ENCODE measurements at places on chromosomes 6 and 20.
A peak's percentile ranks its signal among the peaks of the same experiment; 100 is the strongest.

DNA sequence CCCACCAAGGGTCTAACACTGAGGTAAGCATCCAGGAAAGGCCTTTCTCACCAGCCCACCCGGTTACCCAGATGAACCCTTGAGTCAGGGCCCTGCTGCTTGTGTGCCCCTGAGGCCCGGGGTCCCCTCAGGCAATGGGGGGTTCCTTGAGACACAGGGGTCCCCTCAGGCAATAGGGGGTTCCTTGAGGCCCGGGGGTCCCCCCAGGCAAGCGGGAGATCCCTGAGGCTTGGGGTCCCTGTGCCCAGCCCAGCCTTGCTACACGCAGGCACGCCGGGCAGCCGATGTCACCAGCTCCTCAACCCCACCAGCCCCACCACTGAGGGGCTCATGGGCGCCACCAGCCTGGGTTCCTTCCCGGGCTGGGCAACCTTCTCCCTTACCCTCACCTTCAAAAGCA is 247.2 kb downstream of the TTLL2 start:
- DNase-seq, result peak; percentile 62
- peaks cover 21% of the 10 kb centered on the region for H3K4me1 ChIP-seq
- H3K27ac ChIP-seq, result no peak overlapping the region

GRCh38 chr20:56949318-56949717 is 317.1 kb downstream of the BMP7 start:
- H3K36me3 ChIP-seq, result no peaks in the 10 kb centered on the region
- no peak for DNase-seq
- no peaks in the 10 kb centered on the region for H3K27me3 ChIP-seq
- H3K4me1 ChIP-seq, result no peaks in the 10 kb centered on the region
- no peak overlapping the region for H3K27ac ChIP-seq

GRCh38 chr6:67870321-67870720 is 764.8 kb upstream of the ADGRB3 start:
- no peak overlapping the region for H3K4me3 ChIP-seq
- H3K4me1 ChIP-seq, result no peaks in the 10 kb centered on the region
- no peaks in the 10 kb centered on the region for H3K27me3 ChIP-seq
- H3K27ac ChIP-seq, result no peak overlapping the region

GRCh38 chr6:137763886-137764285 is 103.2 kb upstream of the TNFAIP3 start:
- no peaks in the 10 kb centered on the region for H3K36me3 ChIP-seq
- H3K4me3 ChIP-seq, result no peak overlapping the region
- H3K27me3 ChIP-seq, result no peaks in the 10 kb centered on the region
- H3K27ac ChIP-seq, result no peak overlapping the region
- no peaks in the 10 kb centered on the region for H3K4me1 ChIP-seq

DNA sequence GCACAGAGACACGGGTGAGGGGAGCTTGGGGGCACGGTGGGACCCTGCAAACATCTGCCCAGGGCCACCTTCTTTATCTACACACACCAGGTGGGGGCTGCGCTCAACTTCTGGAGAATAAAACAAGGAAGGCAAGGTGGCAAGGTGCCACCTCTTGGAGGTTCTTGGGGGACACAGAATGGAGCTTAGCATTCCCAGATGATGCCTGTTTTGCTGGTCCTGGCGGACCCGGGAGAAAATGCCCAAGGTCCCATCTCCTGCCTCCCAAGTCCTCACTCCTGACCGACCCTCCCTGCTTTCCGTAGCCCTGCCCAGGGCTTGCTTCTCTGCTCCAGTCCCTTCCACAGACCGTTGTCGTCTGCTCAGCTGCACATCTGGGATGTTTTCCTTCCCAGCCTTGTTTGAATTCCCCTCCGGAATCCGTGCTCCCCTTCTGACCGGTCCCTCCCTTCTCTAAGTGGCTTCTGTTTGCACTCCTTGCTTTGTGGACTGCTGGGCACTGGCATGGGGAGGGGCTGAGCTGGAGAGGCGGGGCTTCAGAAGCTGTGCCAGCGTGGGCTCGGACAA is 13.1 kb downstream of the ITPR3 start:
- no peaks in the 10 kb centered on the region for H3K36me3 ChIP-seq
- DNase-seq, result no peak
- peak overlapping the region; percentile 42 for H3K4me3 ChIP-seq
- H3K27me3 ChIP-seq, result peaks cover 17% of the 10 kb centered on the region

DNA sequence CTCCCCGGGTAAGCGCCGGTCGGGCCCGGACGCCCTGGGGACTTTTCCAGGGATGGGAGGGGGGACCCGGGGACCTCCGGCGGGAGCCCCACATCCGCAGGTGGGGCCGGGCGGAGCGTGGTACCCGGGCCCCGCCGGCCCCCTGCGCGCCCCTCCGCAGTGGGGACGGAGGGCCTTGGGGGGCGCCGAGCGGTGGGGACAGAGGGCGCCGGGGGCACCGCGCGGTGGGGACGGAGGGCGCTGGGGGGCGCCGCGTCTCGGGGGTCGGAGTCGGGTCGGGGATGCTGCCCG is 270 bp downstream of the PLEKHG1 start:
- peak overlapping the region; percentile 74 for H3K27ac ChIP-seq
- DNase-seq, result no peak
- H3K36me3 ChIP-seq, result no peaks in the 10 kb centered on the region
- no peaks in the 10 kb centered on the region for H3K4me1 ChIP-seq
- no peaks in the 10 kb centered on the region for H3K27me3 ChIP-seq
- peak overlapping the region; percentile 77 for H3K4me3 ChIP-seq

GRCh38 chr6:100342830-100343229 is 121.9 kb downstream of the SIM1 start:
- no peak for DNase-seq
- H3K4me1 ChIP-seq, result no peaks in the 10 kb centered on the region
- H3K27ac ChIP-seq, result no peak overlapping the region
- H3K4me3 ChIP-seq, result no peak overlapping the region
- H3K36me3 ChIP-seq, result no peaks in the 10 kb centered on the region
- no peaks in the 10 kb centered on the region for H3K27me3 ChIP-seq

- H3K4me1 ChIP-seq, result no peaks in the 10 kb centered on the region
- no peak overlapping the region for H3K27ac ChIP-seq
- no peaks in the 10 kb centered on the region for H3K27me3 ChIP-seq
- no peak for DNase-seq
Observed at GRCh38 chr20:12248481-12248880, 330.8 kb downstream of the BTBD3 start.
